ENCODE measurements at places on chromosomes 1 and 21. TPM values are rescaled to one million over a fixed set of nuclear protein-coding genes. Genes with fewer than 3 reads are reported as not detected.

GUCA2A gene
- not detected for polyA plus RNA-seq

CACNA1S gene
- polyA plus RNA-seq = not detected

KCNJ9 gene
- 0.05 TPM for polyA plus RNA-seq

DNA sequence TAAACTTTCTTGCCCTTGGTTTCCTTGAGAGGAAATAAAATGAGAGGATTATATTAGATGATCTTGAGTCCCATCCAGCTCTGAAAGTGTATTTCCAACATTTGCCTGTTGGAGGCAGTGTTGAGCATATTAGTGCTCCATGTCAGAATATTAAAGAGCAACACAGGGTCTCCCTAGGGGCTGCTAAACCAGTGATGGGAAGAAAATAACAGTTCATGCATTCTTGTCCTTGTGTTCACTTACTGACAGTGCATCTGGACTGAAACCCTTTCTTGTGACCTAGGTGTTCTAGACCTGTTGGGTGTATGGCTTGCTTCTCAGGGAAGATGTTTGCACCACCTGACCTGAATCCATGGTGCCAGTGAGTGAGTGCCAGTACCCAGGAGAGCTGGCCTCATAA, 124.7 kb upstream of the KIAA0040 start:
- DNase-seq = no peak

GRCh38 chr1:11841245-11842153, 6.1 kb downstream of the NPPA start:
- peak; percentile 56 for DNase-seq

EEIG2 gene
- 2.9 TPM for polyA plus RNA-seq

GRCh38 chr1:59375321-59376220, 78.7 kb downstream of the FGGY start:
- no peak for DNase-seq

OR2L3 gene
- polyA plus RNA-seq = 0.02 TPM

ADGRL2 gene
- 52.4 TPM for polyA plus RNA-seq

PLEKHA6 gene
- 3.1 TPM for polyA plus RNA-seq

GRCh38 chr1:34236089-34236488, 59.4 kb downstream of the C1orf94 start:
- no peak for DNase-seq

ST6GALNAC5 gene
- polyA plus RNA-seq = 10.6 TPM

DNA sequence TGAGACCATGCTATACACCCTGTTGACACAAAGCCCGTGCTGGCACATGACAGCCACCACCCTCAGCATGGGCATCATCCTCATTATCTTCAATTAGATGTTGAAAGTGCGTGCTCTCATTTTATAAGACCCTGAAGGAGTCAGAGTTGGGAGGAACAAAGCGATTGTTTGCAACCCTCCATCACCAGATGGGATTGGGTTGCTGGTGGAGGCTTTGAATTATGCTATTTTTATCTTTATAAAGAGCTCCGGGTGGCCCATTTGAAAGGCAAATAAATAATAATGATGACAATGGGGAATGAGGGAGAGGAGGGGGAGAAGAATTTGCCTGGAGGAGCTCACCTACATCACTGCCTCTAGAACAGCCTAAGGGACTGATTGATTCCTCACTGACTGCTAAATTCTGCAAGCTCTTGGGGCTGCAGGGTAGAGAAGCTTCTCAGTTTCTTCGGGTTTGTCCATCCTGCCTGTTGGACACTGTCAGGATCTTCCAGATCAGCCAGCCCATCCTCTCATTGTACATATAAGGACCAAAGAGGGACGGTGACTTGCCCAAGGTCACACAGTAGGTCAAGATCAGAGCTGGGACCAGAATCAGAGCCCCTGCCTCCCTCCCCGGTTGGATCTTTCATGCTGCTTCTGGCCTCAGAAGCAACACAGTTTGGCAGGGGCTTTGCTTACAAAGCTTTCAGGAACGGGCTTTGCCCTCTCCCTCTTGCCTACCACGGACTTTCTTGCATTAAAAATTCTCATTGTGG, 130.9 kb upstream of the ZBTB40 start:
- no peak for DNase-seq

- DNase-seq = peak; percentile 76
Measured at GRCh38 chr1:43853161-43853921, 80.3 kb upstream of the ARTN start.

DNA sequence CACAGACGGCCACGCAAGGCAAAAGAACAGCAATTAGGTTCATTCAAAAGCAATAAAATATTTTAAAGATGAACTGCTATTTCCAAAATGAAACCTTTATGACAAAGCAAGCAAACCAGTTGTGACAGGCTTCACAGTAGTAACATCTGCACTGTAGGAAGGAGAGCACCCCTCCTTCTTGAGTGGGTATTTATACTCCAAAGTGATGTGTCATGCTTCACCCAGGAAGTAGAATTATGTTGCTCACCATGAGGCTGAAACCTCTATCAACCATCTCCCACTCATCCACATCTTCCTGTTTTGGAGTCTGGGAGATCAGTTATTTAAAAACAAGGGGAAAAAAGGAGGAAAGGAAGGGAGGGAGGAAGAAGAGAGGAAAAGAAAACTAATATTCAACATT, 885 bp downstream of the OR2T10 start:
- DNase-seq = no peak
